Activated B cell treated with CpG ODN at 0.5 μM for 24 hours (primary cell): ENCODE measurements at places on chromosomes 5 and 9. TPM values are rescaled to one million over a fixed set of nuclear protein-coding genes. Genes with fewer than 3 reads are reported as not detected.

Gene OGN
- total RNA-seq = not detected in 2 replicates

Gene PPP1R2B
- total RNA-seq = 0.39 and 0.42 TPM in 2 replicates

Gene CDO1
- total RNA-seq = not detected in 2 replicates

Gene GOLGA1
- 11.8 and 14.0 TPM in 2 replicates for total RNA-seq

Gene SLC4A9
- not detected in 2 replicates for total RNA-seq

Gene MYO10
- total RNA-seq = 0.05 and 0.13 TPM in 2 replicates

Gene LRRC19
- not detected in 2 replicates for total RNA-seq

Gene GDA
- 0.18 TPM in 1 of 2 replicates, not detected in the other for total RNA-seq

Gene VPS13A
- 58.0 and 69.8 TPM in 2 replicates for total RNA-seq

Gene LCN1
- total RNA-seq = not detected in 2 replicates

Gene ADAMTS19
- not detected in 2 replicates for total RNA-seq

Gene PCDHB15
- total RNA-seq = not detected in 2 replicates

Gene PPP1R26
- 3.1 and 6.7 TPM in 2 replicates for total RNA-seq

Gene STPG3
- total RNA-seq = 0.37 TPM in 1 of 2 replicates, not detected in the other

Gene TSSK1B
- total RNA-seq = not detected in 2 replicates

Gene ZCCHC10
- total RNA-seq = 31.4 and 32.6 TPM in 2 replicates

Gene SOWAHA
- not detected in 2 replicates for total RNA-seq

Gene THBS4
- 0.20 and 0.27 TPM in 2 replicates for total RNA-seq

Gene SLC6A19
- not detected in 2 replicates for total RNA-seq

Gene SPINK1
- total RNA-seq = not detected in 2 replicates

Gene PCDHB6
- total RNA-seq = not detected in 2 replicates

Gene ARID3C
- total RNA-seq = not detected in 2 replicates

Gene NR2F1
- not detected in 2 replicates for total RNA-seq

Gene QRFP
- total RNA-seq = not detected in 2 replicates

Gene HTR4
- not detected in 2 replicates for total RNA-seq

Gene GLRA1
- total RNA-seq = not detected in 2 replicates

Gene SUB1
- 213 and 237 TPM in 2 replicates for total RNA-seq

Gene ZNG1A
- 58.8 and 67.2 TPM in 2 replicates for total RNA-seq

Gene FRRS1L
- not detected in 2 replicates for total RNA-seq

Gene LHX3
- total RNA-seq = 0.17 TPM in 1 of 2 replicates, not detected in the other

Gene ROPN1L
- total RNA-seq = 0.49 TPM in 1 of 2 replicates, not detected in the other

Gene NR5A1
- total RNA-seq = not detected in 2 replicates

Gene IL5
- total RNA-seq = not detected in 2 replicates

Gene AK1
- total RNA-seq = 6.9 and 8.1 TPM in 2 replicates

Gene CATSPER3
- total RNA-seq = 0.95 and 0.98 TPM in 2 replicates
